ENCODE measurements at places on chromosomes 3 and 15.

GRCh38 chr3:11394392-11394791, 122.2 kb downstream of the ATG7 start:
- DNase-seq, result no peak

DNA sequence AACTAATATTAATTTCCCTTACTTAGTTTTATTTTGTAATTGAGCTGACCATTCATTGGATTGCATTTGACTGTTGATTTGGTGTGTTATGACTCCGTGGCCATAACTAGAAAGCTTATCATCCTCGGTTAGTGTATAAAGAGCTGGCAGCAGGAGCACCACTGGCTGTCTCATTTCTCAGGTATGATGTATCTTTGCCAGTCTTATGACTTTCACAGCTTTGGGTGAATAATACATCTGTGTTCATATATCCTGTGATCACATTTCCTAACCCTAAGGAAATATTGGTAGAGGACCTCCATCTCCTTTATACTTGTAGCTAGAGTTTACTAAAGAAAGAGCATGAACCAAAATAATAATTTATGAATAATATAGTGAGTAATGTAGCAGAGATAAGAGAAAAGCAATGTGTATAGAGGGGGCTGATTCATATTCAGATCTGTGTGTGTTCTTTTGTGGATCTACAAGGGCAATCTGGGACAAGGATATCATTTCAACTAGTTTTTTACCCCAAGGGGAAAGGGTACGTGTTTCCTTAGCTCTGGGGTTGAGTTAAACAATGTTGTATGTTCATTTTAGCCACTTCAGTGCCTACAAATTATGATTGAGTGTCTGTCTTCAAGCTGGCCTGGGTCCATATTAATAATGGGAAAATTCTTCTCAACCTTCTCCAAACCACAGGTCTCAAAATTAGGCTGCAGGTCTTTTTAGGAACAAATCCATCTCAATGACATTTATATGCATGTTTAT, 901.7 kb downstream of the NTRK3 start:
- DNase-seq, result no peak

- no peak for DNase-seq
Measured at GRCh38 chr15:77511869-77512268, 91.2 kb downstream of the HMG20A start.

DNA sequence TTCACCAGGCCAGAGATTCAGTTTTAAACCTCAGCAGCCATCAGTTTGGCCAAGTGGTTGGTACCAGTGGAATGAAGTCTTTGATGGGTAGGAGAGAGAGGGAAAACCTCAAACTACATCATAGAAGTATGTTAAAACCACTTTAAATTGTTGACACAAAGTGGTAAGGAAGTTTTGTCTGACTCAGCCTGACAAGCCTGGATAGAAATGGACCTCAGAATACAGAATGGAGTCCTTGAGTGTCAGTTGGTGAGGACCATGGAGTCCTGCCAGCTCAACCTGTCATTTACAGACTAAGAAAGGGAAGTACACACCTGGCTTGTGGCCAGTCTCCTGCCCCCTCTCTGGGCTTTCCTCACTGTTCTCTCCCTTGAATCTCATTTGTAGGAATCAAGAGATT, 12.1 kb downstream of the EAF1 start:
- DNase-seq, result no peak

GRCh38 chr3:150414258-150414657, 6.2 kb downstream of the TSC22D2 start:
- peak; percentile 41 for DNase-seq

DNA sequence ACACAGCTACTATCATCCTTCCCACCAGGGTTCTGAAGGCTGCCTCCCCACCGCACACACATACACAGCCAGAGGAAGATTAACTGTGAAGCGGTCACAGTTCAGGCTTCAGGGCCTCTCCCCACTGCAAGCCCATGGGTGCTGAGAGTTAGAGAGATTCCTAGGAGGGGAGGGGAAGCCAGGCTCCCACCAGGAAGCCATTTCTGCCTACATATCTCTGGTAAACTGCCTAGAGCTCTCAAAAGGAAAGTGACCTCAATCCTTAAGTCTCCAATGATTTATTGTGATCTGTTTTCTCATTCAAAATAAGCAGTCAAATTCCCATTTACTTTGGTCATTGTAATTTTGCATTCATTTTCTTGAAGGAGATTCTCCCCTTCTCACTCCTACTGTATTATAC, 141.0 kb upstream of the BNIP2 start:
- no peak for DNase-seq

DNA sequence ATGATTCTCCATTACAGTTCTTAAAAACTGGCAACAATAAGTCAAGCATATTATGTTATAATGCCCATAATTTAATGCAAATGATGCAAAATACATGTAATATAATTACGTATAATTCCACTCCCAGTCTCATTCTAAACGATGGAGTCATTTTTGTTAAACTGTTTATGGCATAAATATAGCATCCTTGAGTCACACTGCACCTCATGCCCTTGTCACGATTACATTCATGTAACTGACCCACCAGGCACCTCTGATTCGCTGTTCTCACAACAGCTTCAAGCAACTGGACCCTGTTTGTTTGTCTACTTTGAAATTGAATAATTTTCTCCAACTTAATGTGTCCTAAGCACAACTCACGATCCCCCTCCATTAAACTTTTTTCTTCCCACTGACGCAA, 148.0 kb upstream of the LRTM1 start:
- no peak for DNase-seq

DNA sequence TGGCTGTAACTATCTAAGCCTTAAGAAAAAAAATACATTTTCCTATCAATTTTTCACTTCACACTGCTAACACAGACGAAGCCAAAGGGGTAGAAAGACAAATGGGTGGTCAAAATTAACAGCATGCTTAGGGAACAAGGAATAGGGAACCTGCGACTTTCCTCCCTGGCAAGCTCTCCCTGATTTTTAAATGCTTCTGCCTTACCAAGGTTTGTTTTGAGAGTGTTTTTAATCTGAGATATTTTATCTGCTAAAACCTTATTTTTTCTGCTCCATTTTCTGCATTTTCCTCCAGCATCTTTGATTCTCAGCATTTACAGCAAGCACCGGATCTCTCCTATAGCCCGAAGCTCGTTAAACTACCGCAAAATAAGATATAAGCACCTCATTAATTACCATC, 214.4 kb downstream of the RORA start:
- DNase-seq, result no peak

DNA sequence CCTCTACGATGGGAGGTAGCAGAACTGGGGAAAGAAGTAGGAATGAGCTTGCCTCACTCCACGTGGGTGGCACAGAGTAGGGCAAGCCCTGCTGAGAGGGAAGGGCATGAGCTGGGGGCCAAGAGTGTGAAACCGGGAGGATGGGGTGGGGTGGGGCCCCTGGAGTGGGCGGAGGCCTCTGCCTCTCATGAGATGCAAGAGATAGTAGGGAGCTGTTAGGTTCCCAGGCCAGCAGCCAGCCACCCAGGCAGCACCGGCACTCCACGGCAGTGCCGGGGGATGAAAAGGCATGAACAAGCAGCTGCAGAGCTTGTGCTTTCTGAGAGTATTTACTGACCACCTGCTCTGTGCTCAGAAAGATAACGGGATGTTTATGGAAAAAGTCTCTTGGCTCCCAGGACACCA, 24.4 kb upstream of the PLA2G4E start:
- no peak for DNase-seq

- no peak for DNase-seq
Measured at GRCh38 chr3:104879919-104880318, 486.8 kb upstream of the ALCAM start.

GRCh38 chr3:193507566-193507965, 47.1 kb downstream of the ATP13A4 start:
- no peak for DNase-seq

GRCh38 chr3:187840856-187841255, 95.6 kb upstream of the BCL6 start:
- no peak for DNase-seq

DNA sequence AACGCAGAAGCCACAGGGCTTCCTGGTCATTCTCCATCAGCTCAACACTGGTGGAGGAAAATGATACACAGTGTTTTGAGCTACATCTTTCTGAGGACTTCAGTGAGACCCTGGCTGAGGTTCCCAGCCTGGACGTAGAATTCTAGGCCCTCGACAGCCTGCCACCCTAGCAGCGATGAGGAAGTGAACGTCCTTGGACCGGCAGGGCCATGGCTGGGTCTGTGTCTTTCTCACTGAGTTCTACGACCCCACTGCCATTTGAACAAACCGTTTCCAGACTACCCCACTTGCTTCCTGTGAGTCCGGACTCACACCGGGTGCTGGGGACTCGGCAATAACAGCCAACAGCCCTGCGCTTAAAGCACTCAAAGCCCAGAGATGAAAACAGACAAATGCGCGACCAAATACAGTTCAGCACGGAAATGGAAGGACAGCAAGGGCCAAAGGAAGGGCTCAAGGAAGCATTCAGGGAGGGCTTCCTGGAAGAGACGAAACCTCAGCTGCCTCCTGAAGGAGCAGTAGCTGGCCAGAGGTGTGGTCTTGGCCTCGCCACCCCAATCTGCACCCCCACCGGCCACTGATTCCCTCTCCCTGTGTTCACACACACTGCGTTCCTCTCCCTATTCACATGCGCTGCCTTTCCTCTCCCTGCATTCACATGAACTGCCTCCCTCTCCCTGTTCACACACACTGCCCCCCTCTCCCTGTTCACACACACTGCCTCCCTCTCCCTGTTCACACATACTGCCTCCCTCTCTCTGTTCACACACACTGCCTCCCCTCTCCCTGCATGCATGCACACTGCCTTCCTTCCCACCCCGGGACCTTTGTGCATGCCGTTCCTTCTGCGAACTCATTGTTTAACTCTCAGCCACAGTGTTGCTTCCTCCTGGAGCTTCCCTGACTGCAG, 136.3 kb upstream of the PRR20G start:
- no peak for DNase-seq

Measured in suppressor macrophage (primary cell).